CD4-positive, alpha-beta T cell (primary cell): ENCODE measurements at places on chromosomes 3 and 15.

- no peak for DNase-seq
Observed at GRCh38 chr3:129600348-129600747, 6.1 kb downstream of the PLXND1 start.

DNA sequence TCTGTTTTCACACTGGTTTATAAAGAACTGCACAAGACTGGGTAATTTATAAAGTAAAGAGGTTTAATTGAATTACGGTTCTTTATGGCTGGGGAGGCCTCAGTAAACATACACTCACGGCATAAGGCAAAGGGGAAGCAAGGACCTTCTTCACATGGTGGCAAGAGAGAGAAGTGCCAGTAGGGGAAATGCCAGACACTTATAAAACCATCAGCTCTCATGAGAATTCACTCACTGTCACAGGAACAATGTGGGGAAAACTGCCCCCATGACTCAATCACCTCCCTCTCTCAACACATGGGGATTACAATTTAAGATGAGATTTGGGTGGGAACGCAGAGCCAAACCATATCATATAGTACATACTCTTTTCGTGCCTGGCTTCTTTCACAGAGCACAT lies 42.4 kb downstream of the MAP2K1 start:
- no peak for DNase-seq

GRCh38 chr15:60683156-60683555 lies 204.2 kb upstream of the ICE2 start:
- DNase-seq = no peak

DNA sequence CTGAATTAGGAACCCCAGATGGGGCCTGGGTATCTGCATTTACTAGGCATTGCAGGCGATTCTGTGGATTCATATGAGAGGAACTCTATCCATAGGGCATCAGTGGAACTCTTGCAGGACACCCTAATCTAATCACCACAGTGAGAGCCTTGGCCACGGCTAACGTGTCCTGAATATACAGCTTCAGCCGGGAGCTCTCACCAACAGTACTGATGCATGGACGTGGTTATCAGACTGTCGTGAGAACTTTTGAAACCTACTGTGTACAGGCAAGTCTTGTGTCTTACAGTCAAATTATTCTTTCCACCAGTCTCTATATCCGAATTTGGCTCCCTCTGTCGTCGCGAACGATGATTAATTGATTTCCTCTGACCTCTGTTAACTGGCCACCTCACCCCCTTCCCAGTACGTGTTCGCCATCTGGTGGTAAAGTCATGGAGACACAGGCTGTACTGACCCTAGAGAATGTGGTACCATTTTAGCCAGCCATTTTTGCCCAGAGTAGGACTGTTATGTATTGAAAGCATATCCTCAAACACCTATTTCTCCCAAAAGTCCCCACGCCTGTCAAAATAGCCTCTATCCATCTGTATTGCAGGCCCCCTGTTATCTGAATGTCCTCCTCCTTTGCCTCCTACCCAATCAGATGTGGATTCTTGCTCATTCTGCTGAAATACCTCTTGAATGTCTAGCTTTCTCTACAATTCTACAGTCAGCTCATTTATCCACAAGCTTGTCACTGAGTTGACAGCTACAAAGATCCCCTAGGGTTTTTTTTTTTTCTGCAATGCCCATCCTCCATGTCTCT lies 39.7 kb downstream of the GLDN start:
- peak; percentile 8 for DNase-seq

GRCh38 chr3:58358092-58358491 lies 25.4 kb downstream of the PXK start:
- DNase-seq = no peak

DNA sequence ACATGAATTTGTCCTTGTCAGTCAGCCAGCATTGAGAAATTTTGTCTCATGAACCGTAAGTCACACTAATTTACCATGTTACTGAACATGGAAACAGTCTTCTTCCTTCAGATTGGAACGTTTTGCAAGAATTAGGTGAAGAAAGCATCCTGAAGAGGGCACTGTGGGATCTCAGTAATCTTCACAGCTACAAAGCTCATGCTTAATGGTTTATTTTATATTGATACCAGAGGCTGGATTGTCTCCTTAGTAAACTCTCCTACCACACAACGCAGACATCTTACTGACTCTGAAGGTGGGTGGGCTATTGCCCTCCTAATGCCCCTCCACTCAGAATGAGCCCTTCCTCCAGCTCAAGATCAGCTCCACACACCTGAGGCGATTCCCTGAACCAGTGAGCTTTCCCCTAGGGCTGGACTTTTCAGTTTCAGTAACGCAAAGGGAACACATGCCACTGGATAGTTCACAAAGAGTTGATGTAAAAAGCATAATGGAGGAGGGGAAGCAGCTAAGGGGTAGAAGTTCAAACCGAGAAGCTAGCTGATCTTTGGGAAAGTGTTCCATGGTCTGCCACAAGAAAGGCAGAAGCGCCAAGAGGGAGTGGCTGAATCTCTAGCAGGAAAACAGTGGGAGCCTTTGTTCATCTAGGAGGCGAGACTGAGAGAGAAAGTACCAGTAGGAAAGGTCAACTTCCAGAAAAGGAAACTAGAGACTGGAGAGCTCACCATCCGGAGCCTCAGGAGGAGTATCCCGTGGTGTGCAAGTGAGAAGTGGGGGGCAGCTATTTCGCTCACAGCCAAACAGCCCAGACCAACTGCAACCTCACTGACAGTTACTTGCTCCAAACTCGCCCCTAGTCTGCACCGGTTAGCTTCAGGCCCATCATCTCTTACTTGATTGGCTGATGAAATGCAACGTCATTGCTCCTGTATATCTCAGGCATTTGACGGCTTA lies at the start of gene SLC9C1:
Gene SLC9C1, minus strand, starts transcription at position 849 of the 954 bp plus-strand sequence. CDS start 7,425 bp downstream, outside the sequence.
- no peak for DNase-seq

- no peak for DNase-seq
Observed at GRCh38 chr3:89577637-89578530, 470.5 kb downstream of the EPHA3 start.

DNA sequence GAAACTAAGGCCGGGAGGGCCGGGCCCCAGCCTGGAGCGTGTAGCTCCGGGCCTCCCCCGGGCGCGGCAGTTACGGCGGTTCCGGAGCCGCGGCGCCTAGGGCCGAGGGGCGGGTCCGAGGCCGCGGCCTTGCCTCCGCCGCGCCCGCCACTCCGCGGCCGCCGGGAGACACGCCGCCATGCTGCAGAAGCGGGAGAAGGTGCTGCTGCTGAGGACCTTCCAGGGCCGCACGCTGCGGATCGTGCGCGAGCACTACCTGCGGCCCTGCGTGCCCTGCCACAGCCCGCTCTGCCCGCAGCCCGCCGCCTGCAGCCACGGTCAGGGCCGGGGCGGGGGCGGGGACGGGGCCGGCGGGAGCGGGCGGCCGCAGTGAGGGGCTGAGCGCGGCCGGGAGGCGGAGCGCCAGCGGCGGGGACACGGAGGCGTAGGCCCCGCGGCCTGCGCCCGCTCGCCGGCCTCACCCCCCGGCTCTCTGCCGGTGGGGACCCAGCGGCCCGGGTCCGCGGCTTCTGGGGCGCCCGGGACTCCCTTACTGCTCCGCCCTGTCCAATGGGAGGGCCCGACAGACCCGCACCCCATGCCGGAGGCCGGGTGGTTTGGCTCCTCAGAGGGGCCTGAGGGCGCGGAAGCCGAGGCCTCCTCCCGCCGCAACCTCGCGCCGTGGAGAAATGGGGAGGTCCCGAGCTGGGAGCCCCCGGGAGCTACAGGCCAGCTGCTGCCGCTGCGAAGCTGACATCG lies at the start of gene DIS3L:
Gene DIS3L, plus strand, starts transcription at position 150 of the 738 bp plus-strand sequence. Its CDS starts 29 bp downstream, at position 179.
- peak; percentile 50 for DNase-seq

GRCh38 chr3:3127432-3128010 lies 781 bp downstream of the TRNT1 start:
- DNase-seq = peak; percentile 27

GRCh38 chr15:64009798-64010261 lies 36.5 kb downstream of the DAPK2 start:
- peak; percentile 52 for DNase-seq

GRCh38 chr3:171526869-171527268 lies 66.7 kb upstream of the TNIK start:
- DNase-seq = no peak
